ENCODE measurements at places on chromosomes 7 and 10.

GRCh38 chr10:101225846-101226421, 3.3 kb downstream of the LBX1 start:
- DNase-seq = no peak

- peak; percentile 35 for DNase-seq
Observed at GRCh38 chr7:42747044-42747443, 164.8 kb downstream of the C7orf25 start.

- DNase-seq = no peak
Observed at GRCh38 chr10:15263657-15264323, 95.3 kb upstream of the NMT2 start.

GRCh38 chr10:33731322-33731721, 396.9 kb upstream of the NRP1 start:
- DNase-seq = no peak

- no peak for DNase-seq
Observed at GRCh38 chr7:22355620-22356009, 1.3 kb downstream of the RAPGEF5 start.

DNA sequence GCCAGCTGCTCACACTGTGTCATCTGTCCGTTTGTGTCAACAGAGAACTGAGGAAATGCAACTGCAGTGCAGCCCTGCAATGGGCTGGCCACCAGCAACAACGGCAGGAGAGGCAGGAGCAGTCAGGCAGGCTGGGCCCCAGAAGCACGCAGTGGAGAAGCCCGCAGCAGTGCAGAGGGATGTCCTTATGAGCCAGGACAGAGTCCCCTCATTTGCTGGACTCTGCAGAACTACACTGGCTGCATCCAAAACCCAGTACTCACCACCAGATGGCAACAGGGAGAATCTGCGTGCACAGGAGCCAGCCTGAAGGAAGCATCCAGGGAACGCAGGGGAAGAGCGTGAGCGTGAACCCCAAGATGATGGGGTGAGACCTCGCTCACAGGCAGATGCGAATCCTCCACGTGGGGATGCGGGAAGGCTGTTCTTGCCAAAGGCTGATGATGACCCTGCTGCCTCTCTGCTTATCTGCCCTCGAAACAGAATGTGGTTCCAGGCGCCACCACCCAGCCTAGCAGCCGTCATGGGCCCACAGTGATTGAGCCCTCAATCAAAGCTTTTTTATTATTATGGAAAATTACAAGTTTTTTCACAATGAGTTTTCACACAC, 232.1 kb downstream of the PTPRN2 start:
- peak; percentile 24 for DNase-seq

DNA sequence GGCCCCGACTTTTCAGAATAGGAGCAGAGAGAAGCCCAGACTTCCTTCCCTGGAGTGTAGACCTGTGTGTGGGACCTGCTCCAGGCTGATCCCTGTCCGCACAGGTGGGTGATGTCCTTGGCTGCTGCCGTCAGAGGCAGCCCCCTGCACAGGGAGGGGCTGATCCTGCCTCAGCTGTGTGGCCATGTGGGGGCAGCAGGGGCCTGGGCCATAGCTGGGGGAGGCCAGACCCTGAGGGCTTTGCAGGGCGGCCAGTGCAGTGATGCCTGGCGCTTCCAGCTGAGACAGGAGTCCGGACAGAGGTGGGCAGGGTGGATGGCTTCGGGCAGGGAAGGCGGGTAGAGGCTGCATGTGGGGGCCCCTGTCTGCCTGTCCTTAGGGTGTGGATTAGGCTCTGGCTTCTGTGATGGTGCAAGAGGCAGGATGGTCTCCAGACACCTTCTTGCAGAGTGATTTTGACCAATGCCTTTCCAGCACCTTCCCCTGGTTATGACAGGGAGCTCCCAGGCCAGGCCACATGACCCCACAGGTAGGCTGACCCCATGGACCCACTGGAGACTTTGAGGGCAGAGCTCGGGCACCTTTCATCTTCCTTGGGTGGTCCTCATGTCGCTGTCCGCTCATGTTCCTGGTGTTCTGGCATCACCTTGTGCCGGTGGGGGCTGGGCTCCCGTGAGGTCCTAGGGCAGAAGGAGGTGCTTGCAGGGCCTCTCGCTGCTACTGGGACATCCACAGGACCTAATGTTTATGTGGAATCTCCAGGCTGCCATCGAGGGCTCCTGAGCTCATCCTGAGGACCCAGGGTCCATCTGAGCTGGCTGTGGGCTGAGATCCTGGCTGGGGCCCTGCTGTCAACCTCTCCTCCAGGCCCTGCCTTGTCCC, 141.5 kb downstream of the ADCY1 start:
- DNase-seq = no peak

DNA sequence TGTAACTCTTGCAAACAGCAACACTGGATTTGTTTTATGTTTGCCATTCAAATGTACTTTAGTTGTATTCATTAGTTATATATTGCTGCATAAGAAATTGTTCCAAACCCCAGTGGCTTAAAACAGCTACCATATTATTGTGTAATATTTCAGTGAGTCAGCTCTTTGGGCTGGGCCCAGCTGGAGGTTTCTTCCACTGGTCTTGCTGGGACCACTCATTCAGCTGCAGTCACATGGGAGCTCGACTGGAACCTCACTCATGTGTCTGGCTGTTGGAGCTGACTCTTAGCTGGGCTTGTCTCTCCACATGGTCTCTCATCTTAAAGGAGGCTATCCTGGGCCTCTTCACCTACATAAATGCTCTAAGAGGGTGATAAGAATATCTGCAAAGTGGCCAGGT, 23.2 kb upstream of the PIP4K2A start:
- no peak for DNase-seq

GRCh38 chr7:124779194-124779593, 13.6 kb upstream of the GPR37 start:
- DNase-seq = no peak

- no peak for DNase-seq
Observed at GRCh38 chr7:51040787-51041186, 258.1 kb upstream of the GRB10 start.

DNA sequence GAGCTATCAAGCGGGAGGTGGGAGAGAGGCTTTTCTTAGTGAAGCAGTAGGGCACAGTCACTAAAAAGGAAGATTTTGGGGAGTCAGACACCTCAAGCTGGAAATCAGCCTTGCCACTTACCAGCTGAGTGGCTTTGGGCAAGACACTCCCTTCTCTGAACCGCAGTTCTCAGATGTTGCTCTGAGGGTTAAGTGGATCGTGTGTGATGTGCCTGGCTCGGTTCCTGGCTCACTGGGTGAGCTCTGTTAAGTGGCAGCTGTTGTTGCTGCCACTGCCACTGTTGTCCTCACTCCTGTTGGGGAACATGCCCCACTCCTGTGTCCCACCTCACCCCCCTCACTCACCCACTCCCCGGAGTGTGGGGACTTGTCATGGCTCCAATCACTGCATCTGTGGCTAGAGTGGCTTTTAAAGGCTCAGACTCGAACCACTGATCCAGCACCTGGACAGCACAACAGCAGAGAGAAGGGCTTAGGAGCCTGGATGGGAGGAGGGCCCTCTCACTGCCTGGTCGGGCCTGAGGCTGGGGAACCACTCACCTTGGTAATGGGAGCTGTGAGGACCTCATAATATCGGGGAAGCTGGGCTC, 20.0 kb downstream of the PYROXD2 start:
- DNase-seq = no peak

GRCh38 chr7:127035203-127035849, 217.4 kb downstream of the GRM8 start:
- no peak for DNase-seq

DNA sequence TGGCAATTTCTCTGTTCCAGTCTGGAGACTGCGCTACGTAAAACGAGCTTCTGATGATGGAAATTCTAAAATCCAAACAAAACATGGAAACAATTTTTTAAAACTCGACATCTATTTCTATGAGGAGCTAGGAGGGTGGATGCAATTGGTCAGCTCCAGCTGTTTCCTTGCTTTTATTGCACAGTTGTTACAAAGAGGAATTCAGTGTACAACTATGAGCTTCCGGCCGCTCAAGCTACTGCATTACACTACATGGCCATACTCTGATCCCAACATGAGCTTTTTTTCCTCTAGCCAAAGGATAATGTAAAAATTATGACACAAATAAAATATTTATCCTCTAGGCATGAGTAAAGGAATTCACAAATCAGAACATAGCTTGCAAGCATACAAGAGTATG, 403.1 kb upstream of the C7orf33 start:
- no peak for DNase-seq

Data from NAMALWA (cell line).